RWPE2 (cell line): ENCODE measurements at places on chromosomes 6 and 20.

DNA sequence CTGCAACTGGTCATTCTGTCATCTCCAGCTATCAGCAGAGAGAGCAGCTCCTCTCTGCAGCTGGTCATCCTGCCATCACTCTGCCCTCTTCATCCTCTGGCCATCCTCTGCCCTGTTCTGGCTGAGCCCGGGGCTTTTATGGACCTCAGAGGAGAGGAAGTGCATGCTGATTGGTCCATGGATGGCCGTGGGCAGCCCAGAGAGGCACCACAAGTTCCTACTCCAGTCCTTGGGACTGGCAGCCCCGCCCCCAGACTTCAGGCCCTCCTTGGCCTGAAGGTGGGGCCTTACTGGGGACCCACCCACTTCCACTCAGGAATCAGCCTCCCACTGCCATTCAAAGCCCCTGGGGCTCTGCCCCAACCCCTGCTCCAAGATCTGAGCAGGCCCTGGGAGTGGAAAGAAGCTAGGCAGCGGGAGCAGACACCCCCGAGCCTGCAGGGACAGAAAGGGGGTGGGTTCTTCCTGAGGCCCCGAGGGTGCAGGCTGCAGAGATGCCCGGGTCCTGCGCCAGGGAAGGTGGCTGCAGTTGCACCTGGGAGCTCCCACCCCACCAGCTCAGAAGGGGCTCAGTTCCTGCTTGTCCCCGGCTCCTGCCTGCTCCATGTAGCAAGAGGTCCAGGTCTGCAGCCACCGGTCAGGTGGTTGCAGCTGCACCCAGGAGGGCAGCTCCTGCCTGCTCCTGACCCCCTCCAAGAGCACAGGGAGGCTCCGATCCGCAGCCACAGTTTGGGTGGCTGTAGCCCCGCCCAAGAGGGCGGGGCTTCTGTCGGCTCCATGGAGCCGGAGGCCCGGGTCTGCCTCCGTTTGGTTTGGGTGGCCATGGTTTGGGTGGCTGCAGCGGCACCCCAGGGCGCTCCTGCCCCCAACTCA, 34.1 kb upstream of the HMGA1 start:
- no peak for DNase-seq

GRCh38 chr6:48714699-48715098, 603.7 kb upstream of the PTCHD4 start:
- DNase-seq = no peak

- DNase-seq = no peak
These were observed 145.5 kb upstream of the RPS6KA2 start for GRCh38 chr6:166772518-166772917.

GRCh38 chr6:167860550-167861226, 34.0 kb downstream of the AFDN start:
- no peak for DNase-seq

DNA sequence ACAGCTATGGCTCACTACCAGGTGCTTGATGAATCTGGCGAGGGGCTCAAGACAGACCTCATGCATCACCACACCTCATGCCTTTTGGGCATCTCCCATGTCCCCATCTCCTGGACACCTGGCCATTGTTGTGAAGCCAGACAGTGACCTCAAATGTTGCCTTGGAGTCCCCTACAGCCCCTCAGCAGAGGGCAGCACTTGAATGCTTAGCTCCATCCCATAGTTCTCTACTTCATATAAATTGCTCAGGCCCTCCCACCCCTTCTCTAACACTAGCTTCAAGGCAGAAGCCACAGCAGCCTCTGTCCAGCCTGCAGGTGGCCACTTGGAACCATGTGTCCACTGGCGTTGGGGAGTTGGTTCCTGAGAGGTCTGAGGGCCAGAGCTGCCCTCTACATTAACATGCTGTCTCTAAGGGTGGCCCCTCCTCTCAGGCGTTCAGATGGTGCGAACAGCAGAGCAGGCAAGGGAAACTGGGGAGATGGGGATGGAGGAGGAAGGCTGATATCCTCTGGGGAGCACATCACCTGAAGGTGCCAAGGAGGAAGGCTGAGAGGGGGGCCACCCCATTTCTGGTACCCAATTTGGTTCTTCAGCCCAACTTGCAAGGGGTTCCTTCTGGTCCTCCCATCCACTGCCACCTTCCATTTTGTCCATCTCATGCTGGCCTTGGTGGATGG, 31.3 kb downstream of the MOCS1 start:
- DNase-seq = no peak
